ENCODE measurements at places on chromosomes 13 and 19.

GRCh38 chr13:85430216-85430794 lies 368.9 kb downstream of the SLITRK6 start:
- no peak for DNase-seq

DNA sequence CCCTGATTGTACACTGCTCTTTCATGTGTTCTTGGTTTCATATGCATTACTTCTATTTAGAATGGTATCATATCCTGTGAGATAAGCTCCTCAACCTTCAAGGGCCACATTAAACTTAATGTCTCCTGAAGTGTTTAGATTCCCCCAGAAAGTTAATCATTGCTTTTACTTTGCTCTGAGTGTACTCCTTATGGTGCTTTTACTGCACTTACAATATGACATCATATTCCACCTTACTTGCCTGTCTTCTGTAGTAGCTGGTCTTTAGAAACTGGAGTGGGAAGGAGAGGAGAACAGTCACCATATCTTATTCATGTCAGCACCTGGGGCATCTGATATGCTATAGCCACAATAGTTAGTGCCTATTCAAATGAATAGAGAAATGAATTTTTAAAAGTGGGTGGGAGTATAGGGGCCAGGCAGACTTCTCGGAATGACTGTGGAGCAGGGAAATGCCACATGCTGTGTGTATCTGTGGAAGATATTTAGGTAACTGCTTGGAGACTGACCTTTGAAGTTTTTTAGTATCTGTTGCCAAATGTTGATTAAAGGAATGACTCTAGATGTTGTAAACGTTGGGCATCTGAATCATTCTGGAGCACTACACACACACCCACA lies 40.2 kb downstream of the SLAIN1 start:
- peak; percentile 44 for DNase-seq

DNA sequence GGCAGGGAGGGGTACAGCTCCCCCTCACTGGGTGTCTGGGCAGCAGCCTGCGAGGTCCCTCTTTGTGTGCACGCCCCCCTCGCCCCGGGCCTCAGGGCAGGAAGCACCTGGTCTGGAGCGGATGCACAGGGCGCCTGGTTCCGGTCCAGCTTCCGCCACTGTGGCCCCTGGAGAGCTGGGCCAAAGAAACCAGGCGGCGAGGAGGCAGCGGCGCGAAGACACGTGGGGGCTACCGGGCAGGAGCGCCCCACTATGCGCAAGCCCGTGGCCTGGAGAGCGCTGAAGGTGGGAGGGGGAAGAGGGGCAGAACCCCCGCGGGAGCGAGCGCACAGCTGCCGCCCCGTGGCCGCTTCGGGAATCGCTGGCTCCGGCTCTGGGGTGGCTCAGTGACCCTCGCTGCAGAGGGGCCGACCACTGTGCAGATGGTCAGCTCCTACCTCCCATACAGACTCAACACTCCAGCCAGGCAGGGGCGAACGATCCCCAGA lies 1.7 kb upstream of the LYL1 start:
- DNase-seq, result peak; percentile 84

DNA sequence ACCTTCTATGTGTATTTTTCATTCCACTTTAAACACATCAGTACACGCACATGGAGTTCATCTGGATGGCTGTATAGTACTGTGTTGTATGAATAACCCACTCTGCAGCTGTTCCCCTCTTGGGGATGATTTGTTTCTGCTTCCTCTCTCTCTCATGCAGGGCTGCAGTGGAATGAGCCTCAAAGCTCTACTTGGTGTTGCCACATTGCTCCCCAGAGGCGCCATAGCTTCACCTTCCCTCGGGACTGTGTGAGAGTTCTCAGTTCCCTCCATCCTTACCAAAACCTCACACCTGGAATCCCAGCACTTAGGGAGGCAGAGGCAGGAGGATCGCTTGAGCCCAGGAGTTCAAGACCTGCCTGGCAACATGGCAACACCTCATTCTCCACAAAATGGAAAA lies 28.4 kb upstream of the GPR183 start:
- DNase-seq, result no peak

DNA sequence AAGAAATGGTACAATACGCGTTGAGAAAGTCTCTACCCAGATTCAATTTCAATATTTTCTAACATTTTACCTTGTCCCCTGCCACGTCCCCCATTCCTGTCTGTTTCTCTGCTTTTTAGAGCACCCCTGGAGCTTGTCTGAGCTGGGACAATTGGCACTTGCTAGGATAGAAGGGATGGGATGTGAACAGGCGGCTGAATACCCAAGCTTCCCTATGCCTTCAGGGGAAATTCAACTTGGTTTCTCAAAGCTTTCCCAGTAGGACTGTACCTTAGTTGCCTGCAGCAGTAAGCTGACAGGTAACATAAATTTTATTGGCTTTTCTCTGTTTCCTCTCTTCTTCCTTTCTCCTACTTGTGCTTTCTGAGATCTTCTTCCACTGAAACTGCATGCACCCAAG lies 1663.3 kb downstream of the EFNB2 start:
- DNase-seq, result no peak

- no peak for DNase-seq
These were observed 14.3 kb upstream of the FKRP start for GRCh38 chr19:46731584-46731983.

DNA sequence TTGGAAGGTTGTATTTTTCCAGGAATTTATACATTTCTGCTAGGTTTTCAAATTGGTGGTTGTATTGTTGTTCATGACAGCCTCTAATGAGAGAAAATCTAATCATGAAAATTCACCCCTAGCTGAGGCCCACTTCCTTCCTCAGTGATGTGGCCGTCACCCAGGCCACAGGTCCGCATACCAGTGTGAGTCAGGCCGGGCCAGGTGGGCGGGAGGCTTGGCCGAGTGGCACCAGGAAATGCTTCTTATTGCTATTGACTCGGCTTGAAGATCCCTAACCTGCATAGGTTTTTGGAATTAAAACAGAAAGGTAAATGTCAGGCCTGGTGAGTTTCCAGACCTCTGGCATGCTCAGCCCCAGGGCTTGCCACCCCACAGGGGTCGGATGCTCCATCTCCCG lies 88.7 kb downstream of the SCGB2B2 start:
- peak; percentile 14 for DNase-seq

DNA sequence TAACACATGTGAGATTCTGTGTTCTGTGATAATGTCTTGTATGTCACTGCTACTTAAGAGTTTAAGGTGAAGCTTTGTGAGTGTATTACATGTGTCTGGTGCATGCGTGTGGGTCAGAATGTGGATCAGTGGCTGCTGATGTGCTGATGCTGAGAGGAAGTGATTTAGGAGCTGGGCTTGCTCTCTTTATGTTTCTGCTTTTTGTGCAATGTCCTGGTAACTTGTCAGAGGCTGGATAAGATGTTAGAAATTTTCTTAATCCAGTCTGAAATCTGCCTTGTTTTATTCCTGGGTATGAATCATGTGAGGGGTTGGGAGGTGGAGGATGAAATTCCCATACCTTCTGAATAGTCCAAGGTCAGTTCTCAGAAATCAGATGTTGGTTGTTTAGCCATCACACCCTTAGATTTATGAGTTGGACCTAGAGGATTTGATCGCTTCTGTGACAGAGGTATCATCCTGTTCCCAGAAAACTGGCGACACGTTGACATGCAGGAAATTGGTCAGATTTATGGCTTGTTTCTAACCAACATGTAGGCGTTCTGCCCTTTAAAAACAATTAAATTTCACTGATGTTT lies 24.5 kb upstream of the CXCL17 start:
- no peak for DNase-seq

GRCh38 chr13:79392882-79393563 lies 13.0 kb downstream of the RBM26 start:
- peak; percentile 20 for DNase-seq

DNA sequence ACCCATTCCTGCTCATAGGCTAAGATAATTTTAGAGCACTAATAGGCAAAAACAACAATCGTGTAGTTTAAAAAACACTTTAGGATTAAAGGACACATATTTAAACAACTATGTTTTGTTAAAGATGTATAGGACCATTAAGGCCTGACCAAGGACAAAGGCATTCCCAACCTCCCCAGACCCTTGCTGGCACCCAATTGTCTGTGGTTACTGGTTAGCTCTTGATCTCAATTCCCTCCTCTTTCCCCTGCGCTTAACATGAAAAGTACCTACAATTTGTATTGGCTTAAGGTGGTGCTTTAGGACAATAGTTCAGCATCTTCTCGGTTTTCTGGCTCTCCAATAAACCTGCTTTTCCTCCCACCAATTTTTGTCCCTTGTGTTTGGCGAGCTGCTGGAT lies 51.0 kb downstream of the TEX26 start:
- no peak for DNase-seq

DNA sequence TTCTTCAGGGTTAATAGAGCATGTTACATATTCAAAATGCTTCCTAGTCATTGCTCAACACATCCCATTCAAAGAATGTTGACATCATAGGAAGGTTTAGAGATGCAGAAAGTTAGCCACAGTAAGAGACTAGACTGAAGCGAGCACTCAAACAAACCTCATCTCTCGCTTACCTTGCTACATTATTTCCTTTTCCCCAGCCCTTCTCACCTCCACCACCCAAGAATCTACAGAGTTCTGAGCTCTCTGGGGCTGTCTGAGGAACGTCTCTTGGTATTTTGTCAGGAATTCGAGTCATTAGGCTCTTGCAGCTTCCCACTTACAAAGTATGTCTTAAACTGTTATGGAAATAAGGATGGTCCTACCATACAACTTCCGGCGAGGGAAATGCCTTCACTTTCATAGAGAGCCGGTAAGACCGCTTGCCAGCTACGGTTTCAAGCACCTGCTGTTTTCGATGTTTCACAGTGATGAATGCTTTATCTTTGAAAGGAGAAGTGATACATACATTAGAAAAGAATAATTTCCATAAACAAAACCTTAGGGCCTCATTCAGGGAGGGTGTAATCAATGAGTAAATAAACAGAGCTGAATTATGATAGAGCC lies 65.1 kb downstream of the FLT1 start:
- DNase-seq, result no peak

Data from activated CD4-positive, alpha-beta T cell treated with anti-CD3 and anti-CD28 coated beads for 36 hours (primary cell).